ENCODE measurements at places on chromosomes 7 and 10. TPM values are rescaled to one million over a fixed set of nuclear protein-coding genes. Genes with fewer than 3 reads are reported as not detected.

The SLC37A3 gene
- total RNA-seq = 69.8 TPM

DNA sequence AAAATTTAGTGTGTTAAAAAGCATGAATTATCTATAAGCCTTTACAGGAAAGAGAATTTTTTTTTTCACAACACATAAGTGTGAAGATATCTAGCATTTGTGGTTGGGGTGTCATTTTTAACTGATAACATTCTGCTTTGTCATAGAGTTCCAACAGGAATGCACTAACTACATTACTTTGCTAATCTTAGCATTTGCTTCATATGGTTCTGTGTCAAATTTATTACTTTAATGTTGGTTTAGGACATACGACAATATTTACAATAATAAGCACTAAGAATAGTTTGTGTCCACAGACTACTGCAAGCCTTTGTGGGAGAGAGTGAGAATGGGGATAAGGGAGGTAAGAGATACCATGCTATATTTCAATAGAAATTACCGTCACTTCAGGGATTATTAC lies 40.6 kb upstream of the MAGI2 start:
- no peak for DNase-seq

GRCh38 chr10:124328477-124329220 lies 90.1 kb downstream of the OAT start:
- peak; percentile 59 for DNase-seq

The CALCR gene
- not detected for total RNA-seq

DNA sequence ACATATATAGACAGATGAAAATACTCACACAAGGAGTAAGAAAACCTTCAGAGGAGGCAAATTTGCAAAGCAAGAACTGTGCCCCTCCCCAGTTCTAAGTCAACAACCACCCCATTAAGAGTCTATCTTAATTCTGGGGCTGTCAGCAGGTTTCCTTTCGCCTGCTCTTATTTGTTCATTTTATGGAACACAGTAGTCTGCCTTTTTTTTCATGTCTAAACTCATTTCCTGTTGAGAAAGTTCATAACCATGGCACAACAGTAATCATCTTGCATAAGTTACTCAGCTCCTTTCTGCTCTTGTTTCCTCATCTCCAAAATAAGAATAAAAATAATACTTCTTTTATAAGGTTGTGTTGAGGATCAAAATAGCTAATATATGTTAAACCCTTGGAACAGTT lies 25.8 kb upstream of the AMPH start:
- no peak for DNase-seq

The LRRC17 gene
- total RNA-seq = 12.3 TPM
